ENCODE measurements at places on chromosomes 16 and 17.

DNA sequence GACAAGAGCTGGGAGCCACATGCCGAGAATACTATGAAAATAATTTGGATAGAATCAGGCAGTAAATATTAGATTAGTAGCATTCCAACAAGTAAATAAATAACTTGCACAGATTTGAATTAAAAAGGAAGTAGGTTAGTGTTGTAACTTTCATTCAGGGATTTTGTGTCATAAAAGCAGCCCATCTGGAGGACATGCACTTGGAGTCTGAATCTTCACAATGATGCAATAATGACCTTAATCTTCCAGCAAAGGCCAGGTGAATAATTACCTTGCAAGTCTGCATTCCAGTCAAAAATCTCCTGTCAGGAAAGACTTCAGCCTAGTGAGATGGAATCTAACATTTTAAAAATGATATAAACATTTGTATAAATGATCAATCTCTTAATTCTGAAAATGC lies 518.1 kb downstream of the KCNJ2 start:
- DNase-seq = no peak

GRCh38 chr17:65677932-65678331 lies 116.5 kb upstream of the AXIN2 start:
- DNase-seq = no peak

DNA sequence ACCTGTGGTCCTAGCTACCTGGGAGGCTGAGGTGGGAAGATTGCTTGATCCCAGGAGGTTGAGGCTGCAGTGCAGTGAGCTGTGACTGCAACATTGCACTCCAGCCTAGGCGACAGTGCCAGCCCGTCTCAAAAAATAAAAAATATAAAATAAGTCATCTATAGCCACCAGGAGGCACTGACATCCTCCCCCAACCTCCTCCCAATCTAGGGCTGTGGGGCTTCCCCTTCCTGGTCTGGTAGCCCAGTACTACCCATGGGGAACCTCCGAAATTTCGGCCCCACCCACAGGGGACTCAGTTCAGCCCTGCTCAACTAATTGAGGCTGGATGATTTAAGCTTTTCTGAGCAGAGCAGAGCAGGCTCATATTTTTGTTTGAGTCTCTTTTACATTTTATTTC lies 3.2 kb downstream of the ZSCAN10 start:
- DNase-seq = no peak

GRCh38 chr16:67932462-67932840 lies 789 bp upstream of the CTRL start:
- no peak for DNase-seq

DNA sequence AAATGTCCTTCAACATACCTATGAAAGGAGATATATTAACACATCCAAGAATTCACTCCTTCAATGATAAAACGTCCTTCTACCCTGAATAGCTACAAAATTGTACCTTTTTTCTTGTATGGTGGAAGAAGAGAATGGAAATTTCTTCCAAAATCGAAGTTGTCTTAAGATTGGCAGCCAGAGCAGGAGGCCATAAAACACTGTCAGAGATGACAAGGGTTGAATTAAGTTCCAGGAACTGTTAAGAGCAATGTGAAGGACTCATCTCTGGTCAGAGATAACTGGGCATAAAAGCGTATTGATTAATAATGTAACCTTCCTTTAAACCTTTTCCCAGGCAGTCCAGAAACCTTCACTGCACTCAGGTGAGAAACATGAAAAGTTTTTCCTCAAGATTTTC lies 12.9 kb upstream of the TOM1L1 start:
- no peak for DNase-seq

GRCh38 chr16:6232056-6232455 lies 1100.6 kb upstream of the RBFOX1 start:
- DNase-seq = no peak

DNA sequence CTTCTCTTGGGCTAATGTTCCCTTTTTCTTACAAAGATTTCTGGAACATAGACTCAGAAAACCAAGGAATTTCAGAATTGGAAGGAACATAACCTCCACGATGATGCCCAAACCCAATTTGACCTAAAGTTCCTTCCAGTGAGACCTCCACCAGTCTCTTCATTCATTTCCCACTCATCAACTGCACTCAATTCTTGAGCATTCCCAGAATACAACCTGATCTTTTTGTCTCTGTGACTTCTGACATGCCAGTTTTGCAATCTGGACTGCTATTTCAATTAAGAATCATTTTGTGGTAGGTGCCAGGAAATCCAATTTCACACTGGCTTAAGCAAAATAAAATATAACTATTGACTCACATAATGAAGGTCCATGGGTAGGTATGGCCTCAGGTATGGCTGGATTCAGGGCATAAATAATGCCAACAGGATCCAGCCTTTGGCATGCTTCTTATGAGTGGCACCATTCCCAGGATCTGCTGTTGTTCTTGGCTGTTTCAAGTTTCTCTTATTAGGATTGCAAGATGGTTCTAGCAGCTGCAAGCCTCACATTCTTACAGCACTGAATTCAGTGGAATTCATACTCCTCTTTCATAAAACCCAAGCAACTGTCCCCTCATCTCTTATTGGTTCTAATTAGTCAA lies 184.3 kb downstream of the HS3ST4 start:
- no peak for DNase-seq

DNA sequence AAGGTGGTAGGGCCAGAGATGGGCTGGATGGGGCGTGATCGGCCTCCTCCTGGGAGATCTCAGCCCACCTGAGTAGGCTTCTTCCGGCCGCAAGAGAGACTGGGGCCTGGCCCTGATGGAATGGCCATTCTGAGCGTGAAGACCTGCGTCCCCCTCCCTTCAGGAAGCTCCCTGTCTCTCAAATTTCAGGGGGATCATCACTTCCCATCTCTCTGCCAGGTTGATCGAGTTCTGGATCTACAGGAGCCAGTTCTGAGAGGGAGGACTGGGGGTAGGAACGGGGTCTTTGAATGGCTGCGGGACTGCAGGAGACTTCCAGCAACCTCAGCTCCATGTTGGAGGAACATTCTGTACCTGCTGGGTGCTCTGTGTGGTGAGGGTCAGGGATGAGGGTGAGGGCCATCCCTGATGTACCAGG lies 9.3 kb upstream of the GSDMA start:
- no peak for DNase-seq

DNA sequence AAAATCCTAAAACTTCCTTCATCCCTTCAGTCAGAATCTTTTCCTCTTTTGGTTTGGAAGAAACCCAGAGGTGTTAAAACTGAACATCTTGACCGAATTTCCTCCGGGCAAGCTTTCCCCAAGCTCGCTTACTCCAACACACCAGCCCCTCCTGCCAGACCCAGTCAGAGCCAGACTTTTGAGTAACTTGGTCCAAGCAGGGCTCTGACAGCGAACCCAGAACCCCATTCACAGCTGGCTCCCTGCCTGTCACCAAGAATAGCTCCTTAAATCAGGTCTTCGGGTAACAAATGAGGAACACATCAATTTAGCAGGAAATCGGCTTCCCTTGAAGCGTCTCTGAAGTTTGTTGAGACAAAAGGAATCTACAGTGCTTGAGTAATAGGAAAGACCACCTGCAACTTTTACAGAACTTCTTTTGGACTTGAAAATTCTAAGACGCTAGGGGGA lies 27.3 kb downstream of the GAS7 start:
- DNase-seq = no peak

DNA sequence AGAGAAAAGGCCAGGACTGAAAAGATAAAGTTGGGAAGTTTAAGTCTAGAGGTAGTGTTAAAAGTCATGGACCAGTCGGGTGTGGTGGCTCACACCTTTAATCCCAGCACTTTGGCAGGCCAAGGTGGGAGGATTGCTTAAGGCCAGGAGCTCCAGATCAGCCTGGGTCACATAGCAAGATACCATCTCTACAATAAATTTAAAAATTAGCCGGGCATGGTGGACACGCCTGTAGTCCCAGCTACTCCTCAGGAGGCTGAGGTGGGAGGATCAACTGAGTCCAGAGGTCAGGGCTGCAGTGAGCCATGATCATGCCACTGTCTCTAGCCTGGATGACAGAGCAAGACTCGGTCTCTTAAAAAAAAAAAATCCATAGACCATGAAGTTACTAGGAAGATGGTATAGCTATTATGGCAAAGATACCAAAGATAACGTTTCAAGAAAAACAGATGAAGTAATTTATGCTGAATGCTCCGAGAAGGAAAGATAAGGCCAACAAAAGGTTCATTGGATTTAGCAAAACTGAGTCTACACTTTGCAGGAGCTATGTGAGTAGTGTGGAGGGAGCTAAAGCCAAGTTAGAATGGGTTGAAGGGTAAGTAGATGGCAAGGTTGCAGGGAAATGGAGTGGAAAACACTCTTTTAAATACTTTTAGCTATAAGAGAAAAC lies 11.7 kb downstream of the TRIM37 start:
- DNase-seq = no peak

DNA sequence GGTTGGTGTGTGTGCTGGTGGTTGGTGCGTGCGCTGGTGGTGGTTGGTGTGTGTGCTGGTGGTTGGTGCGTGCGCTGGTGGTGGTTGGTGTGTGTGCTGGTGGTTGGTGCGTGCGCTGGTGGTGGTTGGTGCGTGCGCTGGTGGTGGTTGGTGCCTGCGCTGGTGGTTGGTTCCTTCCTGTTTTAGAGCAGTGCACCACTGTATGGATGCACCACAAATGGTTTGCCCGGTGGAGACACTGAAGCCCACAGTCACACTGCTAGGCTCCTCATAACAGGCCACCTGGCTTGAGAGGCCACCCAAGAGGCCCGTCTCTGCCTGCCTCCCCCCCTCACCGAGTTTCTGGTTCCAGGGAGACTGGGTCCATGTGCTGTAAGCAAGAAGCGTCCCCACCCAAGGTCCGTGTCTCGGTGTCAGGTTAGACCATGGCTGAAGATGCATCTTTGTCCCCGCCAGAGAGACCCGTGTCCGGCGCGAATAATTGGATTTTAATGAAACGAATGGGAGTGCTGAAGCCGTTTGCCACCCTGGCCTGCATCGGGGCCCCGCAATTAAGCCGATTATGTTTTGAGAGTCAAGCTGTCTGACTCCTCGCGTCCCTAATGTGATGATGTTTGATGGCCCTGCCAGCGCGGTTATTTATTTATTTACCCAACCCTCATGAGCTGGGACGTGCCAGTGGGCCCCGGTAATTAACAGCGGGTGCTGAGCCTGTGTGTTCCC lies 161.3 kb upstream of the GSE1 start:
- peak; percentile 81 for DNase-seq

DNA sequence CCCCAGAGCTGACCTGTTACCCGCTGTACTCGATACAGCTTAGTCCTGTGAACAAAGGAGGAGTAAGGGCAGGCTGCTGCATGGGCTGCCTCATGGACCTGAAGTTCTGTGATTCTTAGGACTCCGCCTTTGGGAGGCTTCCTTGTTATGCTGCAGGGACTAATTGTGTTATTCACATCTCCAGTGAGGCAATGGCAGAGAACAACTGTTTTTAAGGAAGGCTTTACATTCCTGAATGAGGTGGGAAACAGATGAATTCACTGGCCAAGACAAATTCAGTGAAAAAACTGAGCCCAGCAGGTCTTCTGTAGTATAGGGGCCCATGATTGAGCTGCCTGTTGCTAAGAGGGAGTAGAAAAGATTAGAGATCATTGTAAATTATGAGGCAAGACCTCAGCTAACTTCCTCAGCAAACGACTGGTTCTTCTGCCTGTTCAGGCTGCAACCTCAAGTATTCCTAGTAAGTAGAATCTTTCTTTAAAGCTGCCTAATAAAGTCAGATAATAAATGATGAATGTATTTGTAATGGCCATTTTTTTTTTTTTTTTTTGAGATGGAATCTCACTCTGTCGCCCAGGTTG lies 26.3 kb downstream of the ADORA2B start:
- no peak for DNase-seq

- peak; percentile 1 for DNase-seq
Measured at GRCh38 chr16:74862743-74863244, 88.2 kb upstream of the FA2H start.

DNA sequence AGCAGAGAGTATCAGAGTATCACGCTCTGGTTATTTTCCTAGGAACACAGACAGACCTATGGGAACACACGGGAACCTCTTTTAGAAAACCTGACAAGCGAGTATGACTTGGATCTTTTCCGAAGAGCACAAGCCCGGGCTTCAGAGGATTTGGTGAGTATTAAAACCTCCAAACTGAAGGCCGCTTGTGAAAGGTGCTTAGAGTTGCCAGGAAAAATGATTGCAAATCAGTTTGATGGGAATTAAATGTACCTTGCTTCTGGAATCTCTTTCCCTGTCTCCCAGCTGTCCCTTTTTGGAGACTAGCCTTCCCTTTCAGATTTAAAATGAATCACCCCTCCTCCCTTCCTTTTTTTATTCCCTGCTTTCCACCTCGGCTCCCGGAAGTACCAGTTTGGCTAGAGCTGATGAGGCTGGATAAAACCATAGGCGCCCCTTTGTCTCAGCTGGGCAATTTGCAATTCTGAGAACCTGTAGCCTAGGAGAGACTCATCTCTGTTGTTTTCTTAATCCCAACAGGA lies 27.3 kb downstream of the KAT7 start:
- DNase-seq = no peak

- no peak for DNase-seq
Measured at GRCh38 chr17:65584604-65585521, 23.4 kb upstream of the AXIN2 start.

DNA sequence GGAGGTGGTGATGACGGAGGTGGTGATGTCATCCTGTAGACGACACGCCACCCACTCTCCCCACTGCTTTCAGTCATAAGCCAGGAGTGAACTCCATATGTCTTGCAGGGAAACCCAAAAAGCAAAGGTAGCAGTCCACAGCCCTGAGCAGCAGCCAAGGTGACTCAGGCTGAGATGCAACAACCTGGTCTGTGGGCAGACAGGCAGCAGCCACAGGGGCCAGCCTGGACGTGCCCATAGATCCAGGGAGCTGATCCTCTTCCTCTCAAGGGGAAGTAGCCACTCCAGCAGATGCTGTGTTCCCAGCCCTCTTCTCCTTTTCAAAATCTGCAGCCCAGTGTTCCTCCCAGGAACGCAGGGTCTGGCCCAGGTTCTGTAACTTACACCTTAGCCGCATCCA lies 17.3 kb upstream of the CIITA start:
- no peak for DNase-seq

GRCh38 chr17:48352630-48353029 lies 77.4 kb downstream of the SKAP1 start:
- DNase-seq = no peak

DNA sequence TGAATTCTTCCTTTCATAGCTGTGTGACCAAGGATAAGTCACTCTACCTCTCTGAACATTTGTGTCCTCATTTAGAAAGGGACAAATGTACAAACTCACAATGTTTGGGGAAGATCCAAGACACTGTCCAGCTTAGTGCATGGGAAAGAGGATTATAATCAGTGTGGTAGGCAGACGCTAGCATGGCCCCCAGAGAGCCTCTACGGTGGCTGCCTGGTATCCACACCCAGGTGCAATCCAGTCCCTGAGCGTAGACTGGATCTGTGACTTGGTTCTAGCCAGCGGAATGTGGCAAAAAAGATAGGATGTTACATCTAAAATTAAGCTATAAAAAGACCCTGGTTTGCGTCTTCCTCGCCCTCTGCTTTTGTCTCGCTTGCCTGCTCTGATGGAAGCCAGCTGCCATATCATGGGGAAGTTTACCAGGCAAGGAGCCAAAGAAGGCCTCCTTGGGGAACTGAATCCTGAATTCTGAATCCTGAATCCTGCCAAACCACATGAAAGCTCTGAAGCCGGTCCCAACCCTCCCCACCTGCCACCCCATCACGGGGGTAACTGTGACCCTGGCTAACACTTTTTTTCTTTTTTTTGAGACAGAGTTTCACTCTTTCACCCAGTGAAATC lies 51.7 kb downstream of the PLXDC1 start:
- no peak for DNase-seq

- DNase-seq = no peak
Measured at GRCh38 chr16:49093939-49094338, 187.7 kb downstream of the CBLN1 start.

All from NCI-H2081 treated with DMSO at 0.1 percent for 48 hours (cell line).